ENCODE measurements at places on chromosomes 6 and 20.

GRCh38 chr6:37005061-37005810 lies at the start of gene FGD2:
FGD2 (plus strand) TSS chr6:37005655; CDS start chr6:37005818, 163 bp downstream.
- DNase-seq, result no peak

GRCh38 chr6:6843057-6843627 lies 254.6 kb downstream of the LY86 start:
- DNase-seq, result no peak

- no peak for DNase-seq
Observed at GRCh38 chr6:169215201-169215681, 38.4 kb downstream of the THBS2 start.

DNA sequence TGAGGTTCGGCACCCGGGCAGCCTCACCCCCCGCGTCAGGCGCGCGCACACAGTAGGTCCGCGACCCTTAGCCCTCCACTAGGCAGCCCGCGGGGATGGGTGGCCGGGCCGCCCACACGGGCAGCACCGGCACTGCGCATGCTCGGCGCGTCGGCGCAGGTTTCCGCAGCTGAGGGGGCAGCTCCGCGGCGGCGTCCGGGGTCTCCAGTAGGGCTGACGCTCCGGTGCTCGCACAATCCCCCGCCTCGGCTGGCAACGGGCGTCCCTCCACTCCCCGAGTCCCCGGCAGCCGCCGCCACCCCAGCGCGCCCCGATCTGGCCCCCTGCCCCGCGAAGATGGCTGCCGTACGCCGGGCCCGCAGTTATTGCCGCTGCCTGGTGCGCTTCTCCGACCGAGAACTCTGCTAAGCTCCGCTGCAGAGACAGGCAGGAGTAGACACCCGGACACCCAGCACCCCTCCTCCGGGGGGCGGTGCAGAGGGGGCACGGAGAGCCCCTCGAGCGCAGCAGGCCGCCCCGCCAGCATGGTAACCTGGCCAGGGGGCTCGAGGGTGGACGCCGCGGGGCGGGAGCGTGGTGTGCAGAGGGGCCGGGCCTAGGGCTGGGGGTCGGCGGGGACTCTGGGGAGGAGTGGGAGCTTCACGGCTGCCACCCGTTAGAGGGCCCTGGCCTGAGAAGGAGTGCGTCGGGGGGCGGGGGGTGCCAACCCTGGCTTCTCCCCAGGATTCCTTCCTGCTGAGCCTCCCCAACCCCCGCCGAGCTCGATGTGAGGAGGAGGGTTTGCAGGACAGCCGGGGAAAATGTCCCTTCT lies at the start of gene FBXO9:
Gene FBXO9, plus strand, starts transcription at position 139 of the 811 bp plus-strand sequence. Its CDS starts 386 bp downstream, at position 525.
- peak; percentile 80 for DNase-seq

DNA sequence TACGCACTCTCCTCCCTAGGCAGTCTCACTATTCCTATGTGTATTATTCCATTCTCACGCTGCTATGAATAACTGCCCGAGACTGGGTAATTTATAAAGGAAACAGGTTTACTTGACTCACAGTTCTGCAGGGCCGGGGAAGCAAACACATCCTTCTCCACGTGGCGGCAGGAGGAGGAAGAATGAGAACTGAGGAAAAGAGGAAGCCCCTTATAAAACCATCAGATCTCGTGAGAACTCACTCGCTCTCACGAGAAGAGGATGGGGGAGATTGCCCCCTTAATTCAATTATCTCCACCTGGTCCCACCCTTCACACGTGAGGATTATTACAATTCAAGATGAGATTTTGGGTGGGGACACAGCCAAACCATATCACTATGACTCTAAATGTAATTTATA lies 61.9 kb downstream of the ECT2L start:
- no peak for DNase-seq

DNA sequence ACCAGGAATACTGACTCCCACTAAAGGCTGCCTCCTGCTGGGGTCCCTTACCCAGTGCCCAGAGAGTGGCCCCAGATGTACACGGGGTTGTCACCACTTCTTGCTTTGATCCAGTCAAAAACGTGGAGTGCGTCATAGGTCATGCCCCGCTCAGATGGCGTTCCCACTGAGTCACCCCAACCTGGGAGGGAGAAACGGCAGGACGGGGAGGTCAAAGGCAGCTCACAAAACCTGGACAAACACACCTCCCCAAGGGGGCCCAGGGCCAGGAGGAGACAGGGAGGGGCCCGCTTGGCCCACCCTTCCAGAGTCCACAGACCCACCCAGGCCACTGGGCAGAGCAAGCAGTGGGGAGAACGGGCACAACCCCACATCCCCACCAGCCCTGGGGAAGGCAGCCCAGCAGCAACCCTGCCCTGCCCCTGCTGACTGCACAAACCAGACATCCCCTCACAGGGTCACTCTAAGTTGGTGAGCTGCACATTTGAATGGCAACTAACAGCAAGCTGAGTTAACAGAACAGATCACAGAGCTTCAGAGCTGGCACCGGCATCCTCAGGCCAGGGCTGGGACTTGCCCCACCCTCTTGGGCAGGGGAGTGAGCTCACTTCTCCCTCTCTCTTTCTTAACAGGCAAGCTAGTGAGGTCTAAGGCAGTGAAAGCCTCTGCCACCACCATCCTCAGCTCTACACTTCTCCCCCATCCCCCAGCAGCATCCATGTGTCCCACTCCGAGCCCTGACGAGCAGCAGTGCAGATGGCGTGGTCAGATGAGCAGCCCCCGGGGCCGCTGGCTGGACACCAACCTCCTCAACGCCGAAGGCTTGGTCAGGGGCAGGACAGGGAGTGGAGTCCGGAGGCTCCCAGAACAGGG lies 61.7 kb downstream of the PYGB start:
- DNase-seq, result no peak

- no peak for DNase-seq
Observed at GRCh38 chr6:140068801-140069200, 694.4 kb upstream of the CITED2 start.

DNA sequence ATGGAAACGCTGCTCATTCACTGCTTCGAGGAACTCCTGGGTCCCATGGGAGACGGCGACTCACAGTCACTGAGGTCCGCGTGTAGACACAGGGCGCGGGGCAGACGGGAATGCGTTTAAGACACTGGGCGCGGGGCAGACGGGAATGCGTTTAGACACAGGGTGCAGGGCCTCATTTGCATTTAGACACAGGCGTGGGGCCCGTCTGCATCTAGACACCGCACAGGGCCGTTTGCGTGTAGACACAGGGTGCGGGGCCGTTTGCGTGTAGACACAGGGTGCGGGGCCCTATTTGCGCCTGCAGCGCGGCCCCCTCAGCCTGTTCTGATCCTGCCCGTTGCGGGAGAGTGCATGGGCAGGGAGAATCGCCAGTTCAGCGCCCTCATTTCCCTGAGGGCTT lies 10.4 kb downstream of the DACT2 start:
- no peak for DNase-seq

- DNase-seq, result no peak
Observed at GRCh38 chr6:158168040-158168289, at the start of gene SERAC1. SERAC1 (minus strand) TSS chr6:158168262; CDS start chr6:158158363, 9,899 bp downstream.

DNA sequence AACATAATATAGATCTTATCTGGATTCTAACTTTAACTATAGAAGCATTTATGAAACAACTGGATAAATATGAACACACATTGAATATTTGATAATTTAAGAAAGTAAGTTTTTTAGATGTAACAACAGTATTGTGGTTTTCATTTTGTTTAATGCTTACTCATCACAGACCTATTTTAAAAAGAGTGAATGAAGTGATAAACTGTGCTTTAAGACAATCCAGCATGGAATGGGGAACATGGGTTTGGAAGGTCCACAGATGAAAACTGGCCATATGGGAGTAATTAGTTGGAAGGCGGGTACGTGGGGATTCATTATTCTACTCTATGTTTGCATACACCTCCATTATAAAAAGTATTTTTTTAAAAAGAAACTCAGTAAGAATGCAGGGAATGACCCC lies 21.2 kb downstream of the EPB41L2 start:
- no peak for DNase-seq

GRCh38 chr20:25534845-25535244 lies 50.5 kb downstream of the NINL start:
- no peak for DNase-seq

GRCh38 chr20:56911946-56912345 lies 282.8 kb downstream of the TFAP2C start:
- DNase-seq, result no peak

- no peak for DNase-seq
Observed at GRCh38 chr6:1479095-1479494, 89.7 kb downstream of the FOXF2 start.

- DNase-seq, result no peak
Observed at GRCh38 chr6:24974182-24975171, 38.7 kb upstream of the RIPOR2 start.

GRCh38 chr6:106213660-106214289 lies 111.8 kb downstream of the ATG5 start:
- DNase-seq, result no peak

- no peak for DNase-seq
Observed at GRCh38 chr6:131955876-131956275, 4.7 kb upstream of the CCN2 start.

DNA sequence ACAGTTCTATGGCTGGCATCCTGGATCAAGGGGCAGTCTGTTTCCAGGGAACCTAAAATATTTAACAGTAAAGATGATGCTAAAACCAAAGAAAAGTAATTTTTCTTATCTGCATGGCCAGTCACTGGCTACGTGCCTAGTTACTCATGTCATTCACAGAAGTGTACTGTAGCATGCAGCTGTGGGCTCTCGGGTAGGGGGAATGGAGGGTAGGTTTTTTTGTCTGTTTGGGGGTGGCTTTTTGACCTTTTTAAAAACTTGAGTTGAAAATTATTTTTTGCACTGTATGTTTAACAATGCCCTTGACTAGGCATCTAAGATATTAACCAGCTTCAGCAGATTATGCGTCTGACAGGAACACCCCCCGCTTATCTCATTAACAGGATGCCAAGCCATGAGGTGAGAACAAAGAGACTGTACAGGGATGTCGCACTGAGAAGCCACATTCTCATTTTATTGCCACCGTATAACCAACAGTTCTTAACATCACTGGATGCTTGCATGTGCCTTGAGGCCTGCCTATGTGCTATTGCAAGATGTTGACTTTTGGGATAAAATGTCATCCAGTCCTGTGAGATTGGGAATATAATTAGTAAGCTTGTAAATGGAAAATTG lies 30.3 kb upstream of the MAPK13 start:
- DNase-seq, result no peak

- DNase-seq, result no peak
Observed at GRCh38 chr6:157198425-157199279, 124.7 kb downstream of the TMEM242 start.

DNA sequence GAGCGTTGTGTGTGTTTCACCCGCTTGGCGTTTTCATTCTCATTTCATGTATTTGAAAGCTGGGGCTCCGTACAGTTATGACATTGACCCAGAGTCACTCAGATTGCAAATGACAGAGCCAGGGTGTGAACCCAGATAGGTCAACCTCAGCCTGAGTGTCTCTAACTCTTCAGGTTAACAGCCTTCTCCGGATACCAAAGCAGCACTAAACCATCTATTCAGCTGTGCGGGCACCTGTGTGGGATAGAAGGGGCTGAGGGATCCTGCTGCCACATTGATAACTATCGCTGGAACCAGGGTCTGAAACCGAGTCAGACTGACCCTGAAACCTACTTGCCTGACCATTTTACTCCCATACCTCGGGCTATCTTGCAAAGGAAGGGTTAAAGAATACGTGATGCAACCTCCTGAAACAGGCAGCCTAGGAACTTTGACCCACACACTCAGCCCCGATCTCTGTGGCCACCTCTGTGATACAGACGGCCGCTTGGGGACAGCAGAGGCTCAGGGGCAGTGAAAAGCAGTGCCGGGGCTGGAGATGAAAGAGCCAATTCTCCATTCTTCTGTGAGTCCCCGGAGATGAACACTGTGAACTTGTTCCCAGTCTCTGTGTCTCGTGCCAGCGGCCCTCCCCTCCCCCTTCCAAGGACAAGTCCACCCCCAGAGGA lies 233.5 kb upstream of the QKI start:
- no peak for DNase-seq

DNA sequence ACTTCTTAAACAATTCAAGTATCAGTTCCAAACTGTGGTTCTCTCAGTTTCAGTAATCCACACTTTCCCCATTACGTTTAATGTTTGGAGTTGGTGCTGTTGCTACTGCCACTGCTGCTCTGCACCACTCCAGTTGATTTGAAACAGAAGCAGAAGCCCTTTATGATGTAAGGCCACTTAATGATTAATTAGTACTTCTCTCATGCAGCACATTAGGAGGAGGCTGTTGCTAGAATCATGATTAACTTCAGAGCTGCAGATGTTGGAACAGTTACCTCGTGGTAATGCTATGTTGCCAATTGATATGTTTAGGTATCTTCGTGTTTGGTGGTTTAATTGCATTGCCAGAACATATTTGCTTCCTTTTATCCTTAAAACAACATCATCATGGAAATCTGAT lies 986.2 kb upstream of the CITED2 start:
- DNase-seq, result no peak

GRCh38 chr6:40825102-40825501 lies 213.9 kb downstream of the UNC5CL start:
- no peak for DNase-seq

- DNase-seq, result no peak
Observed at GRCh38 chr6:44395501-44395900, 8.0 kb downstream of the CDC5L start.

DNA sequence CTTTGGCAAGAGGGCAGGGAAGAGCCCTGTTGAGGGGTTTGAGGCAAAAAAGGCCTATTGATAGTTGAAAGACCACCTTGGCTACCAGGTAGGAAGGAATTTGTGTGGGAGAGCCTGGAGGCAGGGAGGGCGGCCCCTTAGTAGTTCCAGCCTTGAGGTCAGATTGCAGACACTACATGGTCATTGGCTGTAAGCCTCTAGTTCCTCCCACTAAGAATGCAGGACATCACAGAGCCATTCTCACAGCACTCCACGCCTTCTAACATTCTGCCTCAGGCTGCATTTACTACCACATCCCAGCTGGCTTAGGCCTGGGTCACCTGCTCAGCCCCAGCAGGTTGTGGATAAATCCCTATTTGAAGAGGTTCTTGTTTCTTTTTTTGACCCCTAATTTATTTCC lies 91.0 kb upstream of the SNX9 start:
- DNase-seq, result no peak

- no peak for DNase-seq
Observed at GRCh38 chr6:125597411-125598253, 151.8 kb upstream of the HEY2 start.

DNA sequence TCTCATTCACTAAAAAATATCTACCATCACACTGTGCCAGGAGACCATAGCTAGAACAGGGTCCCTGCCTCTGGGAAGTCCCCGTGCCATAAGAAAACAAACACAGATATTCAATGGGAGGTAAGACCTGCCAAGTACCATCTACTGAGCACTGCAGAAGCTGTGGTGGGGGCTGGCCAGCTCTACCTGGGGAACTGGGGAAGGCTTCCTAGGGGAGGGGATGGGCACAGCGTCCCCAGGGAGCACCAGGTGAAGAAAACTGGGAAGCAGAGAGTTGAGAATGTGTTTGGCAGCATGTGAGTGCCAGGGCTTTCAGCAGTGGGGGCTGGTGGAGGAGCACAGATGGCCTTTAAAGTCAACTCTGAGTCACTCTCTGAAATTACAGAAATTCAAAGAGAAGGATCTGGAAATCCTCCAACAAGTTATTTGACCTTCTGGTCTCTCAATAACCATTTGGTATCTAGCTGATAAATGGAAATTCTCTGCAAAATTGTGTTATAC lies 85.2 kb downstream of the SHLD1 start:
- no peak for DNase-seq

GRCh38 chr20:33563788-33564187 lies 73.9 kb downstream of the CBFA2T2 start:
- no peak for DNase-seq

GRCh38 chr6:148287623-148288333 lies 54.9 kb upstream of the SASH1 start:
- DNase-seq, result no peak

All from activated T-helper 1 cell treated with anti-CD3 and anti-CD28 coated beads, Interleukin-12 subunit alpha, Interleukin-12 subunit beta, Interleukin-2, Interleukin-4 antibody, amounts not matched to agents 30 ng/mL and 10 ng/mL and 1 ng/mL, durations not matched to agents 14 hours and 24 hours and 36 hours (primary cell).